ENCODE measurements at places on chromosomes 11 and 22.

DNA sequence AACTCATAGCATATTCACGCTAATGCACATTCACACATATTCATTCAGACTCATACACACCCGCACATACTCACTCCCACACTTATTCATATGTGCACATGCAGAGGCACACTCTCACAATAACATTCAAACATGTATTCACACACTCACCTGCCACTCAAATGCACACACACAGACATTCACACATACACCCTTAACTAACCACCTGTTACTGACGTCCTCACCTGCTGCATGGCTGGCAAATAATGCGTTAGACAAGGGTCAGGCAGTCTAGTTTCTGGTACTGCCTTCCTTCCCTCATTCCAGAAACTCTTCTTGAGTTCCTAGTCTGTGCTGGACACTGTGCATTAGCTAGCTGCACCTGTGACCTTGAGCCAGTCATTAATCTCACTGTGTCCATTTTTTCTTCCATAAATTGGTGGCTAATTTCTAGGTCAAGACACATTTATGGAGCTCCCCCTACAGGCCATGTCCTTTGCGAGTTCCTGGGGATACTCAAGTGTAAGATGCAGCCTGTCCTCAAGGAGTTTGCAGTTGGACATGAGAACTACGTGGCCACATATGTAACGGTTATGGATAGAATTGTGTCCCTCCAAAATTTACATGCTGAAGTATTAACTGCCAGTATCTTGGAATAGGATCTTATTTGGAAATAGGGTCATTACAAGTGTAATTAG, 34.5 kb upstream of the SEZ6L start:
- no peak for DNase-seq

GRCh38 chr11:110095554-110095953, 2.4 kb downstream of the ZC3H12C start:
- DNase-seq: no peak

DNA sequence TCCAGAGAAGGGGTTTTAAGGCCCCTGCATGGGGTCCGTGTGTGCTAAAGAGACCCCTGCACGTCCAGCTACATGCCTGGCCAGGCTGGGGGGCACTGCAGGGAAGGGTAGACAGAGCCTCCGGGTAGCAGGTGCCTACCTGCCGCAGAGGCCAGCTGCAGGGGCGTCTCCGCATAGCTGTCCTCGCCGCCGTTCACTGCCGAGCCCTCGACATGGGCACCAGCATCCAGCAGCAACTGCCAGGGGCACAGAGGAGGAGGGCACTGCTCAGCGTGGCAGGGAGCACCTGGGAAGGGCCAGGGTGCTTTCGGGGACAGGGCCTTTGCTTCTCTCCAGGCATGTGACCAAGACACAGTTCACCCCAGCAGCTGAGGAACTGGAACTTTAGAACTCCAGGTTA, 59.7 kb downstream of the NAT10 start:
- DNase-seq: no peak

DNA sequence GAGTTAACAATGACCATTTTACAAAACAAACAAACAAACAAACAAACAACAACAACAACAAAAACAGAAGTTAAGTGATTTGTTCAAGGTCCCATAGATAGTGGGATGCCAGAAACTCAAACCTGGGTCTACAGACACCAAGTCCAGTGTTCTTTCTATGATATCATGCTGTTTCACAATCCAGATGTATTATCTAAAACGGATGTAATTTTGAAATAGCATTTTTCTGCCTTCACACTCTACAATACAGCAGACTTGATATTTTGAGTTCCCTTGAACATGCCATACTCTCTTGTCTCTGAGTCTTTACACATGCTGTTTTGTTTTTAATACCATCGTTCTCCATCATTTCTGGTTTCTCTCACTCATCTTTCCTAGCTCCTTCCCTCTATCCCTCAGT, 104.5 kb downstream of the RELT start:
- no peak for DNase-seq

DNA sequence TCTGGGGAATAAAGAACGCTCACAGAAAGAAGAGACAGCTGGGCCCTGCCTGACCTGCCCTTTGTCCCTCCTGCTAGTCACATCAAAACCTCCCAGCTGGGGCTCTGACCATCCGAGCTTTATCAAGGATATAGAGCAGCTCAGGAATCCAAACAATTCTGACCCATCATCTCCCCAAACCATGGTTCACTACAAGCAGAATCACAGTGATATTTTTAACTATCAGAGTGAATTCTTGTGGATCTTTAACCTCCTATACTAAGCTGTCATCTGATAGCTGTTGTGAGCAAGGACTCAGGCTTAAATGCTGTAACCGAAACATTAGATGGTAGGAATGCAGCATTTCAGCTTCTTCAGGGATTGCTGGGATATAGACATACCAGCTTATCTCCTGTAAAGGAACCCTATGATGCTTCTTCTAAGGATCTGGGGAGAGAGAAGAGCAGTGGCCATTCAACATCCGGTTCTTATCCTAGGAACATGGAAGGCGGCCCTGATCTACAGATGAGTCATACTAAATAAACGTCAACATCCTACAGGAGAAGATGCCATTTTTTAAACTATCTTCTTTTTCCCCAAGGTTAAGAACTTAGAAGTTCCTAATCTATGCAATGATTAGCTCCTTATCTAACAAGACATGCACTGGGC, 84.7 kb upstream of the AKIP1 start:
- DNase-seq: no peak

- no peak for DNase-seq
These were observed 15.2 kb downstream of the TMPRSS5 start for GRCh38 chr11:113690619-113691569.

- DNase-seq: no peak
These were observed 80.3 kb downstream of the LRRC32 start for GRCh38 chr11:76589964-76590950.

DNA sequence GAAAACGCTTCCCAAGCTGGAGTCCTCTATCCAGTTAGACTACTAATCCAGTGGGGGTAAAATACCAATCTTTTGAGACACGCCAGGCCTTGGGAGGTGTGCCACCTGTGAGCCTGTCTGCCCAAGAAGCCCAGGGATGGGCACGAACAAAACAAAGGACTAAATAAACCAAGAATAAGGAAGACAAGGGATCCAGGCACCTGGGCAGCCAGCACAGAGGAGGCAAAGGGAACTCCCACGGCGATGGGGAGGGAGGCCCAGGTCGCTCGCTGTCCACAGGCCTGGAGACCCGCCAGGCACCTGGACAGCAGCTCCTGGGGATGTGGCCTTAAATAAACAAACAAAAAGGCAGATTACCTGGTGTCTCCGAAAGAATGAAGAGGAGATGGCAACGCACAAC, 31.4 kb downstream of the LRFN4 start:
- no peak for DNase-seq

DNA sequence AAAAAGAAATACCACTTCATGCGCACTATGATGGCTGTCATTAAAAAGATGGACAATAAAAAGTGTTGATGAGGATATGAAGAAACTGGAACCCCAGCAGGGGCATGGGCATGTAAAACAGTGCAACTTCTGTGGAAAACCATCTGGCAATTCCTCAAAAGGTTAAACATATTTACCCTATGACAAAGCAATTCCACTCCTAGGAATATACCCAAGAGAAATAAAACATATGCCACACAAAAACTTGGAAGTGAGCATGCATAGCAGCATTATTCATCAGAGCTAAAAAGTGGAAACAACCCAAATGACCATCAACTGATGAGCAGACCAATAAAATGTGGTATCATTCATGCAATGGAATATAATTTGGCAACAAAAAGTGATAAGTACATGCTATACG, 50.1 kb downstream of the LRRC32 start:
- peak; percentile 86 for DNase-seq

GRCh38 chr11:47359586-47359985, 7.1 kb upstream of the MYBPC3 start:
- no peak for DNase-seq

DNA sequence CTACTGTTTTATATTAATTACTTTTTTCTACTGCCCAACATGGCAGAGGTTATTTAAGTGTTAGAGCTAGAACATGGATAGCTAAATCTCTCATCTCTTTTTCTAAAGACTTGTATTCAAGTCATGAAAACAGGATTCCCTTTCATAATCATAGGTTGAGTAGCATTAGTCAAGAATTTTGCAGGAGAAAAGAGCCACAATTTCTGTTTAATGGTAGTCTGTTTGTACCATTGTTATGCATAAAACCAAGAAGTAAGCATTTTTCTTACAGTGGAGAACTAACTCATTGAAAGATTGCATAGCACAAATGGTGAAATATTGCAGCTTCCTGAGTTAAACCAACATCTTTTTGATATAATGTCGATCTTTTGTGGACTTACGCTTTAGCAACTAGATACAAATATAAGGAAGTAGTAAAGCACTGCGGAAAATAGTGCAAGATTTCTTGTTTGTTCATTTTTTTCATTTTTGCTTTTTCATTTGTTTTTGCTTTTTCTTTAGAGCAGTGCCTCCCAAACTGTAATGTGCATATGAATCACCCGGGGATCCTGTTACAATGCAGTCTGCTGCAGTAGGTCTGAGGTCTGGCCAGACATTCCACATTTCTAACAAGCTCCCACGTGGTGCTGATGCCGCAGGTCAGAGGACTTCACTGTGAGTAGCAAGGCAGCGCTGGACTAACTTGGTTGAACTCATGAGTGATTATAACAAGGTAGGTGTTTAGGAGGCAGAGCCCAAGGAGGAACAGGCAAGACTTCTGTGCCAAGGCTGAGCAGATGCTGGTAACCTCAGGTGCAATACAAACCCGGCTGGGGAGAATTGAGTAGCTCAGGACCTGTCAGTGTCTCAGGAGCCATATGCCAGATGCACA, 4.6 kb downstream of the ETS1 start:
- peak; percentile 73 for DNase-seq

GRCh38 chr11:120391292-120391691, 55.1 kb downstream of the ARHGEF12 start:
- DNase-seq: no peak
